ENCODE measurements at places on chromosomes 3 and 15.

DNA sequence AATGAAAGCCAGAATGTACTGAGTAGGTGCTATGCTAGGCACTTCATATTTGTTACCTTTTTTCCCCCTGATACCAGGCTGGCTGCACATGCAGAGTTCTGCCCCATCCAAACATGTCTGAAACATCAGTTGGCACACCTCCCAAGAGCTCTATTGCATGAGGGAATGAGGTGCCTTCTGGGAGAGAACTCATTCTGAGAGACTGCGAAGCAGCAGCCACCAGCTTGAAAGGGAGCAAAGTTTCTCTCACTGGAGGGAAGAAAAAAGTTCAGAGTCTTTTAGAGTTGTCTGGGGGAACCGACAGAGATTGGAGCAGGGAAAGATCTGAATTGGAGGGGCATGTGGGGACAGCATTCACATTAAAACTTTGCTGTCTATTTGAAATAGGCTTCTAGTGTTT, 84.1 kb downstream of the AGBL1 start:
- DNase-seq, result no peak

GRCh38 chr15:75864213-75865059, 21.2 kb downstream of the UBE2Q2 start:
- DNase-seq, result no peak

- DNase-seq, result no peak
Measured at GRCh38 chr15:39884351-39884750, 35.7 kb downstream of the GPR176 start.

- DNase-seq, result peak; percentile 33
Measured at GRCh38 chr3:14523792-14524191, 16.4 kb downstream of the GRIP2 start.

DNA sequence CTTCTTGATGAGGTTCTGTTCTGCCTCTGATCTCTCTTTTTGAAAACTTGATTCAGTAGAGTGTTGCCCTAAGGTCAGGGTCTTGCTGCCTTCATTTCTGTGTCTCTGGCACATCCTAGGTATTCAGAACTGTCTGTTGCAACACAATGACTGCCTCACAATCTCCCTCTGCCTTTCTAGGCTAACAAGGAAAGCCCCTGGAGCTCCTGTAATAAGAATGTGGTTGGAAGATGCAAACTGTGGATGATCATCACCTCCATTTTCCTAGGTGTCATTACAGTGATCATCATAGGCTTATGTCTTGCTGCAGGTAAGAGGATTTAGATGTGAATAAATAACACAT, 7.0 kb downstream of the C3orf52 start:
- no peak for DNase-seq

Data from EH (cell line).